ENCODE measurements at places on chromosomes 3 and 15.

DNA sequence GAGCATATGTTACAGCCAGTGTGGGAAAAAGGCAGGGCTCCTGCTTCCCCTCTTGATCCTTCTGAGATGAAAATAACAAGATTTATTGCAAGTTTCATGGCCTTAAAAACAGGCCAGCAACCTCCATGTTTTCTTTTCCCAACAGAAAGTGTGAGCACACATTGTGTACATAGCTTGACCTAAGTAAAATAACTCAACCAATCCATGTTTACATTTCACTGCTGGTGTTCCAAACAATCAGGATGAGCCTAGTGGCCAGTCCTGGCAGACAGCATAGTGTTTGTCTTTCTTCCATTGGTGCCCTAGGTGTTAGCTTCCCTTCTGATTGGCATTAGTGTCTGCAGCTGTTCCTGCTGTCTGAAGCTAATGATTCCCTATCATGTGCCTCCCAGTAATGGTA is 847.7 kb downstream of the EPHA3 start:
- DNase-seq: no peak

GRCh38 chr3:32577581-32578556 is 7.2 kb upstream of the DYNC1LI1 start:
- DNase-seq: no peak

GRCh38 chr3:130738241-130738640 is 8.4 kb downstream of the PIK3R4 start:
- no peak for DNase-seq

DNA sequence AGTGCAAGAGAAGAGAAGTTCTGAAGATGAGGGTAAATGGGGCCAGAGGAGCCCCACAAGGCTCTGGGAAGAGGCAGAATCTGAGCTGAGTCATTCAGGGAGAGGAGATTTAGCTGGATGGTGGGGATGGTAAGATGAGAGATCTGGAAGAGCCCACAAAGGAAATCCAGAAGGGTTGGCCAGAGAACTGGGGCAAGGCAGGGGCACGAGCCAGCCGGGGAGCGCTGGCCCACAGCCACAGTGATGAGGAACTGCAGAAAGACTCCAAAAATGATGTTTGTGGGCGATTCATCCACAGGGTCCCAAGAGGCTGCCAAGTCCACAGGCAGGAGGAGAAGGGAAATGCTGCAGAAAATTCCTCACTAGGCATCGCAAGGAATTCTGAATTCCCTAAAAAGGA is 75.9 kb upstream of the ATP2B2 start:
- DNase-seq: no peak

- no peak for DNase-seq
Measured at GRCh38 chr3:124115279-124115678, 123.4 kb upstream of the ROPN1 start.

GRCh38 chr3:72194458-72194857 is 409.5 kb upstream of the PROK2 start:
- no peak for DNase-seq

GRCh38 chr3:59535791-59536221 is 486.0 kb upstream of the CFAP20DC start:
- DNase-seq: no peak

DNA sequence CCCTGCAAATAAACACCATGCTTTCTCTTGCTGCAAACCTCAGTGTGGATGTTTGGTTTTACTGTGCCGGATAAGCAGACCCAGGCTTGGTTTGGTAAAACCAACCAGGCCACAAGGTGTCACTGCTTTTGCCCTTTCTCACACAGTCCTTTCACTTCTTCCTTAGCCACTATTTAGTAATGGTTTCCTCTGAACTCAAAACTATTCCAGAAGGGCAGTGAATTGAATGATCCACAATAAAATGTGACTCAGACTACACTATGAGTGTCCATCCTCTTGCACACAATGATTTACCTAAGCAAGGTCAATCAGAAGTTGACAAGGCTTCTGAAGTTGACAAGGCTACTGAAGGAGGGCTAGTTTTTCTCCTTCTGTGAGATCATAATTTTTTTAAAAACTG is 552.4 kb upstream of the CCDC54 start:
- DNase-seq: no peak

Data from activated CD4-positive, alpha-beta T cell treated with anti-CD3 and anti-CD28 coated beads for 1 hour (primary cell).